A673 (cell line): ENCODE measurements at places on chromosomes 11 and 22. TPM values are rescaled to one million over a fixed set of nuclear protein-coding genes. Genes with fewer than 3 reads are reported as not detected.
A peak's percentile ranks its signal among the peaks of the same experiment; 100 is the strongest.

DNA sequence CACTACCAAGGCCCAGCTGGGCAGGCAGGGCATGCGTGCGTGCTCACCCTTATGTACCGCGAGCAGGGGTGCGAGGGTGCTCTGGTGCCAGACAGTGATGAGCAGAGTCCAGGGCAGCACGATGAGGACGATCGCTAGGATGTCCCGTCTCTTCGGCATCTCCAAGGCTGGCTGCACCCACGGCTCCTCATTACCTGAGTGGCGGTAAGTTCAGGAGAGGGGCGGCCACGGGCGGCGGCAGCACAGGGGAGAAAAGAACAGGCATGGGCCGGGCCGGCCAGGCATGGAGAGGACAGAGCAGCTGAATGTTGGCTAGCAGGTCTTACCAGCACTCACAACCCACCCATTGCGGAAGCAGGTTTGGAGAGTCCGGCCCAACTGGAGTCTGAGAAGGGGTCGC lies 24.5 kb downstream of the B3GAT1 start:
- no peak for DNase-seq
- H3K27me3 ChIP-seq = no peaks in the 10 kb centered on the region
- H3K36me3 ChIP-seq = no peaks in the 10 kb centered on the region
- no peak overlapping the region for H3K4me3 ChIP-seq

DNA sequence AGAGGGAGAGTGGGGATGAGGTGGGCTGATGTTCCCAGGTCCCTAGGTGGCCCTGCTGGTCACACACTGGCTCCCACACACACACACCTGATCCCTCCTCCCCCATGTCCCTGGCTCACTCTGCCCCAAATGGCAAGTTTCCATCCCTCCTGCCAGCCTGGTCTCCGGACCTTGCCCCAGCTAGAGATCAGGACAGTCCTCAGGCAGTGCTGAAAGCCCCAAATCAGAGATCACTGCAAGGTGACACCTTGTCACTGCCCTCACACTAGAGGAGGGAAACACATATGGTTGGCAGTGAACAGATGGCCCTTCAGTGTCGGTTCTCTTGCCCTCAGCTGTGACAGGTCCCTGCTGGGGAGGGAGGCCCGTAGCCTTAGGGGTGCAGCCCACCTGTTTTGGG lies 7.6 kb downstream of the TMPRSS5 start:
- no peak overlapping the region for H3K27ac ChIP-seq
- H3K27me3 ChIP-seq = no peaks in the 10 kb centered on the region
- H3K4me3 ChIP-seq = no peak overlapping the region

GRCh38 chr11:48062649-48063048 lies 82.3 kb downstream of the PTPRJ start:
- H3K36me3 ChIP-seq = no peaks in the 10 kb centered on the region
- peaks cover 8% of the 10 kb centered on the region for H3K4me1 ChIP-seq
- no peak overlapping the region for H3K27ac ChIP-seq
- DNase-seq = no peak

UBQLN3 gene
- total RNA-seq = not detected in 2 replicates

GRCh38 chr11:95692526-95693260 lies 96.9 kb downstream of the FAM76B start:
- H3K4me3 ChIP-seq = no peak overlapping the region
- H3K4me1 ChIP-seq = no peaks in the 10 kb centered on the region
- no peak for DNase-seq
- H3K27me3 ChIP-seq = peaks cover 3% of the 10 kb centered on the region
- no peak overlapping the region for H3K27ac ChIP-seq
- H3K36me3 ChIP-seq = no peaks in the 10 kb centered on the region

DNAJB13 gene
- total RNA-seq = 0.41 TPM in 1 of 2 replicates, not detected in the other

GRCh38 chr11:114039551-114039950 lies 20.0 kb upstream of the ZBTB16 start:
- no peaks in the 10 kb centered on the region for H3K27me3 ChIP-seq
- H3K4me1 ChIP-seq = peaks cover 11% of the 10 kb centered on the region
- no peak for DNase-seq
- no peak overlapping the region for H3K4me3 ChIP-seq
- H3K36me3 ChIP-seq = no peaks in the 10 kb centered on the region

NLRP6 gene
- total RNA-seq = not detected in 2 replicates

KDM4D gene
- 3.0 and 3.9 TPM in 2 replicates for total RNA-seq

DNA sequence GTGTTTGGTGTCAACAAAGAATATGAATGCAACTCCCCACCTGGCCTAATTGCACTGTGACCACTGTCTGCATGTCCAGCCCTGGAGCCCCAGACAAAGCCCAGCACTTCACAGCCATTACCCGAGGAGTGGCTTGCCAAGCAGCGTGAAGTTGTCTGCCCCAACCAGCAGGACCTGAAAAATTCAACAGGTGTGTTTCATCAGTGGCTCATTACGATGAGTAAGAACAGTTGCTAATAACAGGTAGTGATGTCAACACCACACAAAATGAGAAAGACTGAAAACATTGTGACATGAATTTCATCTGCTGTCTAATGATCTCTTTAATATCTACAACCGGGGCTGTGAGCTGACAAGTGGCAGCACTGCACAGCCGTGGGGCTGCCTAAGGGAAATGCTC lies 10.3 kb downstream of the MRPL21 start:
- peaks cover 58% of the 10 kb centered on the region for H3K36me3 ChIP-seq
- no peak for DNase-seq
- no peak overlapping the region for H3K4me3 ChIP-seq
- H3K4me1 ChIP-seq = peaks cover 25% of the 10 kb centered on the region
- no peaks in the 10 kb centered on the region for H3K27me3 ChIP-seq

DNA sequence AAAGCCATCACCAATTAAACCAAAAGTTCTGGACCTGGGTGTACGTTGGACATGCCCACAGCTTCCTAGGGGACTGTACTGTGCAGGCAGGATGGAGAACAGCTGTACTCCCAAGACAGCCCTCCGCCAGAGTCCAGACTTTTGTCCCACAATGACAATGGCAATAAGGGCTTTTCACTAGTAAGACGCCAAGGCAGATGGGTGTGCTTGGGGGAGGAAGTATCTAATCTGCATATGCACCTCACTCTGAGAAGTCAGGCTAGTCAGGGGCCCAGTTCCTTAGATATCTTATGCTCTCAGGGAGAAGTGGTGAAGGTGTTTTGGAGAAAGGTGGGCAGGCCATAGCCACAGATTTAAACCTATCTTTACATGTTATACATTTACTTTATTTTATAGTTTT lies 85.1 kb upstream of the USP47 start:
- no peaks in the 10 kb centered on the region for H3K36me3 ChIP-seq
- no peak overlapping the region for H3K4me3 ChIP-seq
- no peaks in the 10 kb centered on the region for H3K4me1 ChIP-seq
- no peak for DNase-seq

DNA sequence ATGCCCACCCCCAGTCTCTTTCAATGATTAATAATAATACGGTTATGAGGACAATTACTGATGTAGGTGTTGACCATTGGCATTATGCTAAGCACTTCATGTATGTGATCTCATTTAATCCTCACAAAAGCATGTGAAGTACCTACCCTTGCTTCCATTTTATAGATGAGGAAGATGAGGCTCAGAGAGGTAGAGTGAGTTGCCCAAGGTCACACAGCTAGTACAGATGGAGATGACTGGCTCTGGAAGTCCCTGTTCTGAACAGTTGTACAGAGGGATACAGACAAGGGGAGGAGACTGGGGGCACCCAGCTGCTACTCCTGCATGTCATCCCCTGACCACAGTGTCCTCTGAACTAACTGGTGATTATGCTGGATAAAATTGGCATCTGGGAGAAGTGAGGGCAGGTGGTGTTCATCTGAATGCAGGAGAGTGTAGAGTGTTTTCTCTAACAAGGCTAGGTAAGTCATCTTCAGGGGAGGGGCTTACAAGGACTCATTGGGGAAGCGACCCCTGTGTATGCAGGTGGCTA lies 43.2 kb downstream of the KIAA1671 start:
- H3K4me1 ChIP-seq = peaks cover 12% of the 10 kb centered on the region
- no peaks in the 10 kb centered on the region for H3K36me3 ChIP-seq
- H3K27me3 ChIP-seq = no peaks in the 10 kb centered on the region
- no peak overlapping the region for H3K27ac ChIP-seq
- no peak for DNase-seq
- no peak overlapping the region for H3K4me3 ChIP-seq

- peaks cover 45% of the 10 kb centered on the region for H3K36me3 ChIP-seq
- DNase-seq = peak; percentile 100
- H3K4me1 ChIP-seq = peaks cover 30% of the 10 kb centered on the region
- H3K4me3 ChIP-seq = peak within 1 kb of the TSS; percentile 87
- no peaks in the 10 kb centered on the region for H3K27me3 ChIP-seq
Measured at GRCh38 chr22:39319284-39320022, at the start of gene RPL3. RPL3 (minus strand) TSS chr22:39319623; CDS start chr22:39319597, 26 bp downstream.

PGA5 gene
- total RNA-seq = not detected in 2 replicates

- no peaks in the 10 kb centered on the region for H3K4me1 ChIP-seq
- no peaks in the 10 kb centered on the region for H3K36me3 ChIP-seq
- no peak overlapping the region for H3K27ac ChIP-seq
- H3K4me3 ChIP-seq = no peak overlapping the region
- no peaks in the 10 kb centered on the region for H3K27me3 ChIP-seq
- DNase-seq = no peak
Measured at GRCh38 chr22:45485261-45485660, 17.4 kb upstream of the FBLN1 start.

DNA sequence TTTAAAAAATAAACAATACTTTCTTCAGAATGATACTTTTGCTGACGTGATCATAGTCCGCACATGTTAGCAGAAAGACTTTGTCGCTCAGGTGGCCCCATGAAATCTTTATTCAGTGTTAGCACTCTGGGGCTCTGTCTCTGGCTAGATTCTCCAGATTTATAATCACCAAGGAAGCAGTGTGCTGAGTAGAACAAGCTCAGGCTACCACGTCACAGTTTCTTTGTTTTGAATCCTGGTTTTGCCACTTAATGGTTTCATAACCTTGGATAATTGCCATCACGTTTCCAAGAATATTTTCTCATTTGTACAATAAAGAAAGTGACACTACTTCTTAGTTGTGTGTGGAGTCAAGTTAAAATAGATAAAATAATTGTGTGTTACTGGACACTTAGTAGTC lies 3.9 kb upstream of the MUC15 start:
- no peak overlapping the region for H3K27ac ChIP-seq
- no peaks in the 10 kb centered on the region for H3K36me3 ChIP-seq
- peaks cover 14% of the 10 kb centered on the region for H3K4me1 ChIP-seq
- H3K4me3 ChIP-seq = no peak overlapping the region
- peaks cover 13% of the 10 kb centered on the region for H3K27me3 ChIP-seq

DNA sequence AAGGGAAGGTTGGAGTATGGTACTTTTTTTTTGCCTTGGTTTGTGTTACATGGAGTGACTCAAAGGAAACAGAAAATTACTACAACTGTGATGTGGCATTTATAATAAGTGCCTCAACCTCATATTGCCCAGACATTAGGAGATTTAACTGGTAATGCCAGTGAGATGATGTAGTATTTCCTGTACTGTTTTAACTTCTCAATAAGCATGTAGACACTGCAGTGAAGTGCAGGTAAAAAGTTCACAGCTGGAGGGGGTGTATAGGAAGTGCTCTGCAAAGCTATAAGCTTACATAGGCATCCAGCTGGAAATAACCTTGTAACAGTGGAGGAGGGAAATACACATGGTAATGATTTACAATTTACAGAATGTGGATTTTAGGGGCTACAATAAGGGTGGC lies 138.2 kb upstream of the MTMR2 start:
- no peak overlapping the region for H3K27ac ChIP-seq
- H3K4me3 ChIP-seq = no peak overlapping the region
- no peaks in the 10 kb centered on the region for H3K36me3 ChIP-seq
- peaks cover 30% of the 10 kb centered on the region for H3K4me1 ChIP-seq
- H3K27me3 ChIP-seq = no peaks in the 10 kb centered on the region

CNTF gene
- 5.1 and 5.5 TPM in 2 replicates for total RNA-seq

TUBA8 gene
- 3.0 and 3.1 TPM in 2 replicates for total RNA-seq

GRCh38 chr11:72069200-72069599 lies 11.1 kb downstream of the NUMA1 start:
- peaks cover 26% of the 10 kb centered on the region for H3K4me1 ChIP-seq
- no peak for DNase-seq
- no peaks in the 10 kb centered on the region for H3K27me3 ChIP-seq
- H3K27ac ChIP-seq = peak overlapping the region; percentile 36
- H3K4me3 ChIP-seq = no peak overlapping the region

GRCh38 chr11:114401311-114401710 lies 845 bp downstream of the RBM7 start:
- H3K4me1 ChIP-seq = peaks cover 12% of the 10 kb centered on the region
- peaks cover 26% of the 10 kb centered on the region for H3K36me3 ChIP-seq
- H3K27ac ChIP-seq = peak overlapping the region; percentile 95
- no peaks in the 10 kb centered on the region for H3K27me3 ChIP-seq

CARNS1 gene
- 0.13 and 0.28 TPM in 2 replicates for total RNA-seq

IGLL1 gene
- not detected in 2 replicates for total RNA-seq

DNA sequence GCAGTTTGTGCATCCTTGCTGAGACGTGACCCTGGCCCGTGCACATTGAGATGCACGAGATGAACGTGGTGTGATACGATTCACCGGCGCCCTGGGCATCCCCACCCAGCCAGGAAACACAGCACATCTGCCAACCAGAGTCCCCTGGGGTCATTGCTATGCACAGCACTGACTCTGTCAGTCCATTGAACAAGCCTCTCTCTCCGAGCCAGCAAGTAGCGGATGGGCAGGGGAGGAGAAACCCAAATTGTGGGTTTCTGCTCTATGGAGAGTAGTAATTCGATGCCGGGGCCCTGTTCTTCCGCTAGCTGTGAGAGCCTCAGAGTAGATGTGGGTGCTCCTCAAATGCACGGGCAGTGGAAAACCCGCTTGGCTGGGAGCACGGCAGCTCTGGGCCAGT lies 85.1 kb downstream of the ARHGAP8 start:
- H3K36me3 ChIP-seq = no peaks in the 10 kb centered on the region
- peaks cover 9% of the 10 kb centered on the region for H3K4me1 ChIP-seq
- no peak overlapping the region for H3K27ac ChIP-seq
- no peak overlapping the region for H3K4me3 ChIP-seq
- DNase-seq = no peak

GRCh38 chr11:106553304-106553703 lies 465.0 kb downstream of the GUCY1A2 start:
- no peaks in the 10 kb centered on the region for H3K27me3 ChIP-seq
- no peak overlapping the region for H3K27ac ChIP-seq
- H3K36me3 ChIP-seq = no peaks in the 10 kb centered on the region
- no peaks in the 10 kb centered on the region for H3K4me1 ChIP-seq
- no peak for DNase-seq
- no peak overlapping the region for H3K4me3 ChIP-seq

MTA2 gene
- 241 and 243 TPM in 2 replicates for total RNA-seq

DNA sequence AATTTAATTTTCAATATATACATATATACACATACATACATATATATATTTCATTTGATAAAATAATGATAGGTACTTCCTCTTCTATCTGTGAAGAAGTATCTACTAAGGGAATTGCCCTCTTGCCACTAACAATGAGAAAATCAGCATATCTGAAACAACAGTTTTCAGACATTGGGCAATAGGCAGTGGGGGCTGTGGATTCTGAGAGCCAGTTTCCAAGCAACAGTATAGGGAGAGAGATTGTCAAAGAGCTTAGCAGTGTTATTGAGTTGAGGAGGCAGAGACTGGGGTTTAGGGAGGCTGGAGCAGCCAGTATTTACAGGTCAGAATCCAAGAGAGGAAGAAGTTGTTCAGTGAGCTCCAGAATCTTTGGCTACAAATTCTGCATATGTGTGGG lies 119.3 kb downstream of the ARFGAP2 start:
- H3K27ac ChIP-seq = no peak overlapping the region
- peaks cover 32% of the 10 kb centered on the region for H3K4me1 ChIP-seq
- no peaks in the 10 kb centered on the region for H3K27me3 ChIP-seq
- peaks cover 8% of the 10 kb centered on the region for H3K36me3 ChIP-seq

PARVG gene
- 13.9 and 14.7 TPM in 2 replicates for total RNA-seq
